ENCODE measurements at places on chromosomes 1 and 21.
A peak's percentile ranks its signal among the peaks of the same experiment; 100 is the strongest.

- DNase-seq = no peak
Measured at GRCh38 chr1:235943581-235944114, 76.9 kb upstream of the LYST start.

- no peak for DNase-seq
Measured at GRCh38 chr1:216049741-216050430, 373.4 kb downstream of the USH2A start.

DNA sequence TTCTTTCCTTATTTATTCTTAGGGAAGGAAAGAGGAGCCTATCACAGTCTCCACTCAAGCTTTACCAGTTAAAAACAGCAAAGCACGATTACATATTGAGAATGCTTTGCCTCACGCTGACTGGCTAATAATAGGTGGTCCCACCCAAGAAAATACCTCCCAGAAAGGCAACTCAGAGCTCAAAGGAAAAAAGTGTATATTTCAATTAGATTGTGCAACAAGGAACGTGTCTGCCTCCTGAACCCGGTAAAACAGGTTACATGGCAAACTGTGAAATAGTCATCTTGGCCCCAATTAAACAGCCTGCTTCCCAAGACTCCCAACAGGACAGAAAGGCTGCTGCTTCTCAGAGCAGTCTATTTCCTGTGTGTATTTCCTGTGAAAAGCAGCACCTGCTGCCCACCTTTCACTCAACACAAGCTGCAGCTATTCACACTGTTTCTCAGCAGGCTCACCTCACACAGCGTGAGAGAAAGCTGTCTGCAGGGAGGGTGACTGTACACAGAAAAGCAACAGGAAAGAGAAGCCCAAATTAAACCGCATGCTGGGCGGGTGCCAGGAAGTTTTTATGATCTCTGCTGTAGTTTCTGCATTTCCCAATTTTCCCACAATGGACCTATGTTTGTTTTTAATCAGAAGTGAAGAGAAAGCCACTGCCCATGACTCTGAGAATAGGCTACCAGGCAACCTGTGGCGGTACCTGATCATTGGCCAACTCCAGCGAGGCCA lies 44.0 kb downstream of the URB1 start:
- DNase-seq = no peak

GRCh38 chr1:241310451-241310850 lies 46.6 kb downstream of the RGS7 start:
- DNase-seq = no peak

DNA sequence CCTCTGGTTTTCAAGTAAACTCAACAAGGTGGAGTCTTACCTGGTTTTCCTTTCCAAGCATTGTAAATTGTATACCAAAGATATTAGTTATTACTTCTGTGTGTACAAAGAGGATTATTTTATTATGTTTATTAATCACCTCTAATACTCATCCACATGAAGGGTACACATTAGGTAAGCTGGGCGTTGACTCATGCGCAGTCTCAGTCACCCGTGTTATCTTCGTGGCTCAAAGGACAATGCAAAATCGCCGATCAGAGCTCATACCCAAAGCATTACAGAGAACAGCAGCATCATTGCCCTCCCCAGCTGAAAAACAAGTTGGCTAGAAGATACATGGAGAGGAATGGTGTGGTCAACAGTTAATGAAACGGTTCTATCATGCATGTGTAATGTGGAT lies 148.7 kb downstream of the NR5A2 start:
- DNase-seq = no peak

- DNase-seq = peak; percentile 37
Measured at GRCh38 chr1:1374589-1374928, 448 bp downstream of the AURKAIP1 start.

- no peak for DNase-seq
Measured at GRCh38 chr1:55816456-55817426, 601.6 kb upstream of the USP24 start.

DNA sequence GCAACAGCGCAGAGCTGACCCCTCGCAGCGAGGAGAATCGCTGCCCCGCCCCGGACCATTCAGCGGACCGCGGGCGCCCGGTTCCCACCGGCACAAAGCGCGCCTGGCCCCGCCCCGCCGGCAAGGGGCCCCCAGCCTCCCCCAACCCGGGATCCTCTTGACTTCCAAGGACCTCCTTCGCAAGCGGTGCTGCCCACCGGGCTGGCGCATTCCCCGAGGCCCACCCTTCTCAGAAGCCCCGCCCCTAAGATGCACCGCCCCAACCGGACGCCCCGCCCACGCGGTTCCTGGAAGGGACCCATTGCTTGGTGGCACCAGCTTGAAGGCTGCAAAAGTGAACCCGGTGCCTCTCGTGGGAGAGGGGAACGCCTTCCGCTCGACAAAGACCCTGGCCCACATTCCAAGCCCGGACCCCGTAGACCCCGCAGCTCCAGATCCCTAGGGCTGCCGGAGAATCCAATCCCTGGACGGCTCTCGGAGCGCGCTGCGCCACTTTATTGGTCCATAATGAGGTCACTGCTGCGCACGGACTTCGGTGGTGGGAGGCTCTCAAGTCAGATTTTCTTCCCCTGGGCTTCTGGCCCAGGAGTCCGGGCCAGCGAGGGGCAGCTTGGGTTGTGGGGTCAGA lies 2.0 kb downstream of the HES3 start:
- no peak for DNase-seq

GRCh38 chr1:185965870-185966269 lies 231.7 kb downstream of the HMCN1 start:
- DNase-seq = no peak

GRCh38 chr21:46375560-46376230 lies 51.7 kb downstream of the PCNT start:
- DNase-seq = peak; percentile 84

- DNase-seq = no peak
Measured at GRCh38 chr21:41247561-41248545, 68.7 kb upstream of the FAM3B start.

GRCh38 chr1:18058206-18058921 lies 49.2 kb upstream of the IGSF21 start:
- DNase-seq = no peak

DNA sequence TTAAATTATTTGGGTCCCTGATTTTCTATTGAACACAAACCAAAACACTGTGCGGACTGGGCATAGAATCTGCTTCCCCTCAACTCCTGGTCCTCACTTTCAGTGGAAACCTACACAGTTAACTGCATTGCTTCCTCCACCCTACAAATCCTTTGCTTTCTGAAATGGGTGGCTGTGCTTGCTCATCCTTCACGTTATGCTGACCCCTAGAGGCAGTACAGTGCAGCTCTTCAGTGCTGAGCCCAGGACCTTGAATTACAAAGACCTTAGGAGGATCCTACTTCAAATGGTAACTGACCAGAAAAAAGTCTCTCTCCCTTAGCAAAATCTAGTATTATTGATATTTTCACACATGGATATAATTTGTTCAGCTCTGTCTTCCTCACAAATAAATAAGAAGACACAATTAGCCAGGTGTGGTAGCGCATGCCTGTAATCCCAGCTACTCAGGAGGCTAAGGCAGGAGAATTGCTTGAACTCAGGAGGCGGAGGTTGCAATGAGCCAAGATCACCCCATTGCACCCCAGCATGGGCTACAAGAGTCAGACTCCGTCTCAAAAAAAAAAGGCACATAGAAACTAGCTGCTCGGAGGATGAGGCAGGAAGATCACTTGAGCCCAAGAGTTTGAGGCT lies 63.4 kb upstream of the L1TD1 start:
- DNase-seq = no peak

GRCh38 chr1:14183329-14183728 lies 415.2 kb upstream of the KAZN start:
- DNase-seq = no peak

DNA sequence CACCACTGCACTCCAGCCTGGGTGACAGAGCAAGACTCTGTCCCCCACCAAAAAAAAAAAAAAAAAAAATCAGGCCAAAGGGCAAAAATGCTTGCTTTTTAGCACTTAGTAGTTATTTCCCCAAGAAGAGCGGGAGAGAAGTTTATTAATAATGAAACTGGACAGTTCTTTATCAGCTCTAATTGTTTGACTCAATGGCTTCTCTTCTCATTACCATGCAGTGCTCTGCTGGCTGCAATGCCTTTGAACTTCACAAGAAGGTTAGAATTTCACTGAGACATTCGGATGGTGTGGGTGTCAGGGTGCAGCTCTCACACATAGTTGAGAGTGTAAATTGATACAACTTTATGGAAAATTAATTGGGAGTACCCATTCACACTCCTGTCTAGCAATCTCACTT lies 63.7 kb downstream of the EDARADD start:
- no peak for DNase-seq

DNA sequence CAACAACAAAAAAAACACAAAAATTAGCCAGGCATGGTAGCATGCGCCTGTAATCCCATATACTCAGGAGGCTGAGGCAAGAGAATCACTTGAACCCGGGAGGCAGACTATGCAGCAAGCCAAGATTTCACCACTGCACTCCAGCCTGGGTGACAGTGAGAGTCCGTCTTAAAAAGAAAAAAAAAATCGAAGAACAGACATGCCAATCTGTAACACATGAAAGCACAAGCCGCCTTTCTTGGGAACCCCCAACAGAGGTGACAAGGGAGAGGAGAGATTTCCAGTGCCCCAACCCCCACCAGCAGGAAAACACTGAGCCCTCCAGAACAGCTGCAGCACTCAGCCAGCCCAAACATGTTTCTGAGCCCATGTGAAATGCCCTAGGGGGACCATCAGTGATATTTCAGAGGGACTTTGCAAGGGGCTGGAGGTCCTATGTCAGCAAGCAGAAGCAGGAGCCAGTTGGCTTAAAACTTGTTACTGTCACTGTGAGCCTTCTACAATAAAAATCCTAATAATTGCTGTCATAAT lies 14.2 kb upstream of the EFNA1 start:
- DNase-seq = no peak

GRCh38 chr1:221227460-221227859 lies 348.2 kb downstream of the HLX start:
- no peak for DNase-seq

DNA sequence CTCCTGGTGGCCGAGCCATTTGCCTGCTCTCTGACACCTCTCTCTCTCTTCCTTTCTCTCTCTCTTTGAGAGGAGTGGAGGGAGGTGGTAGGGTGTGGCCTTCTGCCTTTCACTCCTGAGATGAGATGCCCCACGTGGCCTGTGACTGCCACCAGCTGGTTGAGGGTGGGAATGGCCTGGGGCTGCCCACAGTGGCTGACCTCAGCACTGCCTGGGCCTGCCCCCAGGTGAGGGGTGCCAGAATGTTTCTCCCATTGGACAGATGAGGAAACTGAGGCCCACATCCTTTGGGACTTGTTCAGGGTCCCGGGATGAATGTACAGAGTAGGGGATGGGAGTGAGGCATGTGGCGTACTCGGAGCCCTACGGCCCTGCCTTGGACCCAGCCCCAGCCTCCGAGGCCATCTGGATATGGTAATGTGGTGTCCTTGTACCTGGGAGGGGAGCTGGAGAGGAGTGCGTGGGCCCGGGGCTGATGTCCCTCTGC lies 12.7 kb upstream of the C1orf167 start:
- DNase-seq = no peak

DNA sequence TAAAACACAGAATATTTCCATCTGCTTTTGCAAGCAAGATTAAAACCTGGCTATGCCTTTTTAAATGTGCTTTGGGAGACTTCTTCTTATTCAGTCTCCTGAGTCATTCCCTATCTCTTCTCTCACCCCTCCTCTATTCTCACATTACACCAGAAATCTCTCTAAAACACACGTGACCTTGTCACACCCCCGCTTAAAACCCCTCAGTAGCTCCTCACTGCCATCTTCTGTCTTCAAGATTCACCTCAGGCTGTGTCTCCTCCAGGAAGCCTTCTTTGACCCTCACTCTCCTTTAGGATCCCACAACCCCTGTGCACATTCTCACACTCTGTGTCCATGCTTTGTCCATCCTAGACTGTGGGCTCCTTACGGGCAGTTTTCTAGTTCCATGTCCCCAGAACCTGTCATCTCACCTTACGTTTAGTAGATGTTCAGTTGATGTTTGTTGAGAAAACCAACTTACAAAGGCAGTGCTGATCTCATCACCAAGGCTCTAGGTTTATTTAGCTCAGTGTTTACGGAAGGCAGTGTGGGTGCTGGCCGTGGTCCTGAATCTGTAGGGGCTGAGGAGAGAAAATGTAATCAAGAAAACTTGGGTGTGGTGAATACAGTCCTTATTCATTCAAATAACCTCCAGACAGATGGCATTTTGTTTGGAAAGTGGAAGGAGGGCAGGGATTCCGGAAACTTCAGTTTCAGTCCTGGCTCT lies 143.5 kb downstream of the DMRTA2 start:
- no peak for DNase-seq

DNA sequence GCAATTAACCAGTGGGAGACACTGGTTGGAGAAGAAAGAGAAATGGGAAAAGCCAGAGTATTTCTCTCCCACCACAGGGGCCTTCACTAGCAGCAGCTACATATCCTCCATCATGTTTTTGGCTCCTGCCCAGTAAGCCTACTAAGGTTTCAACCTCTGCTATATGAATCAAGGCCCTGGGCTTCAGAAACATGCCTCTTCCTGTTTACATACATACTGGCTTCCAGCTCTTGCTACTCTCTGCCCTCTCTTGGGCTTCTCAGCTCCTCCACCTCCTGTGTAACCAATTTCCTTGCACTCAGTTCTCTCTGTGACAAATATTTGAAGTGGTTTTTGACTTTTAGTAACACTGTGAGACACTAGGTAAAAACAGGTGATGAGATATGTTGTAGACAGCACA lies 80.8 kb downstream of the LRRC7 start:
- no peak for DNase-seq

DNA sequence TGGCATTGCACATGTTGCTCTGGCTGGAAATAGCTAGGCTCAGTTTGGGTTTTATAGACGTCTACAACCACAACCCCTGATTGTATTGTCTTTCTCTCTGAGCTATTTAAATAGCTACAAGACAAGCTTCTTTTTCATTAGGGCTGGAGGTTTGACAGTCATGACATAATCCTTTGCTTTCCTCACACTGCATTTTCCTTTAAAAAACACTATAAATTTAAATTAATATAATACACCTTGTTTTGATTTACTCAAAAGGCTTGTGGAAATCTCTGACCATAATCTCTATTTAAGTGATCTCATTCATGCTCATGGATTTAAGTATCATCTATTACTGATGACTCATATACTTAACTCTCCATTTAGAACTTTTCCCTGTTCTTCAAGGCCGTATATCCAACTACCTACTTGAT lies 50.4 kb upstream of the PTGFR start:
- DNase-seq = no peak

GRCh38 chr1:41503538-41504113 lies 19.1 kb upstream of the EDN2 start:
- no peak for DNase-seq

GRCh38 chr21:33642896-33643657 lies 776 bp downstream of the ITSN1 start:
- DNase-seq = no peak

- DNase-seq = peak; percentile 38
Measured at GRCh38 chr1:109490029-109490933, 3.6 kb upstream of the CYB561D1 start.

DNA sequence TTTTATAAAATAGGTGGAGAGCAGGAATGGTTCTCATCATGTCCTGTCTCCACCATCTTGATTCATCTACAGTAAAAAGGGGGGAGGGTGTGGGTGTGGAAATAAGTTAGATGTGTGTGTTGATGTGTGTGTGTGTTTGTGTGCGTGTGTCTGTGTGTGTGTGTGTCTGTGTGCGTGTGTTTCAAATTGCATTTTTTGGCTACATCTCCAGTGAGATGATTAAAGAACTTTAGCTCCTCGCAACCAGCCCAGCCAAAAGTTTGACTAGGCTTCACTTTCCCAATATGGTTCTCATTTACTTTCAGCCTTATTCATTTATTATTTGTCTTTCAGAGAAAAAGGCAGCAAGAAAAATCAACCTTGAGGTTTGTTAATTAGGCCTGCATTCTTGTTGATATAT lies 14.7 kb upstream of the HAO2 start:
- DNase-seq = no peak

All from gastrocnemius medialis (tissue), 4 donors.